Activated effector memory CD4-positive, alpha-beta T cell treated with anti-CD3 and anti-CD28 coated beads, Interleukin-2, amount 50 U/mL, for 16 hours (primary cell): ENCODE measurements at places on chromosomes 13 and 19.

DNA sequence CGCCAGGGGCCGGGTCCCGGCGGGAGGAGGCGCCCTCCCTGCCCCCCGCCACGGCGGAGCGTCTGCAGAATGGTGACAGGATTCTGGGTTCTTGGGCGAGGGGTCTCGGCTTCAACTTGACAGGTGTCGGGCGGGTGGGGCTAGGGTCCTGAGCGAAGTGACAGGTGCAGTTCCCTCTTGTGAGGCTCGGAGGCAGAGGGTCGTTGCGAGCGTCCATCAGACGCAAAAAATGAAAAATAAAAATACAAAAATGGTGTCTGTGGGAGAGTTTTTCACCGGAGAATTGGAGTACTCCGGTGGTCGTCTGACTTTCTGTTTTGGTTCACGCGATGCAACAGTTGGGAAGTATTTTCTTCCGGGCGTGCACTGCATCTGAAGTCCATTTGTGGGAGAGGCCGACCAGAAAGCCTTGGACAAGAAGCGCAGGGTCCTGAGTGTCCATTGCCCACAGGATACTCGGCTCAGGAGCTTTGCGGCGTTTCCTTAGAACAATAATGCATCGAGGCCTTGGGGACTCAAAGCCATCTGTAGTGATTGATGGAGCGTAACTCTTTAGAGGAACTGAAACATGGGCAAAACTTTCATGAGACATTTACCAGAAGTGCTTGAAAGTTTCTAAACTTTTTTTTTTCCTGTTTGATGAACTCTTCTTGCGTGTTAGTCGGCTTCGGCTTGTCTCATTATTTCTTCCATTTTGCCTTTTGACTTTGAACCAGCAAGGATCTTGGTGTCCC is 759 bp downstream of the RB1 start:
- peak; percentile 72 for DNase-seq

- no peak for DNase-seq
These were observed 4.7 kb upstream of the CCDC169 start for GRCh38 chr13:36302289-36302688.

- DNase-seq: no peak
These were observed 418.9 kb downstream of the ZNF536 start for GRCh38 chr19:30791088-30791487.

- DNase-seq: no peak
These were observed 72.4 kb downstream of the STK24 start for GRCh38 chr13:98504371-98504963.

GRCh38 chr13:90798381-90798780 is 549.1 kb upstream of the MIR17HG start:
- DNase-seq: no peak

GRCh38 chr13:87975035-87975434 is 303.9 kb downstream of the SLITRK5 start:
- DNase-seq: no peak

DNA sequence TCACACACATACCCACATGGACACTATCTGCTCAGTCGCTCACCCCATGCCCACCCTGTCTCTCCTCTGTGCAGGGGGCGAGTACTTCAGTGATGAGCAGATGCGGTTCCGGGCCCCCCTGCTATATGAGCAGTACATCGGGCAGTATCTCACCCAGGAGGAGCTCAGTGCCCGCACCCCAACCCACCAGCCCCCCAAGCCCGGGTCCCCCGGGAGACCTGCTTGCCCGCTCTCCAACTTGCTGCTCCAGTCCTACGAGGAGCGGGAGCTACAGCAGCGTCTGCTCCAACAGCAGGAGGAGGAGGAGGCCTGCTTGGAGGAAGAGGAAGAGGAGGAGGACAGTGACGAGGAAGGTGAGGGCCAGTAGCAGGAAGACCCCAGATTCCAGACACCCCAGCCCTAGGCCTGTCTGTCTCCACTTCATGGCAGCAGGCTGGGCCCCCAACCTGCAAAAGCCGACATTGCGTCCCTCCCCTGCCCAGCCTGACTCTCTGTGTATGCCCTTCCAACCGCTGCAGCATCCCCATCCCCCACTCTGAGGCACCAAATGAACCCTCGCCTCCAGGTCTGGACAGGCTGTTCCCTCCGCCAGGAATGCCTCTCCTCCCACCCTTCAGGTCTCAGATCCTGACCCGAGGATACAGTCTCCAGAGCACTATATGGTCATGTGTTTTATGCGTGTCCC is 9.7 kb downstream of the CCDC97 start:
- DNase-seq: no peak

DNA sequence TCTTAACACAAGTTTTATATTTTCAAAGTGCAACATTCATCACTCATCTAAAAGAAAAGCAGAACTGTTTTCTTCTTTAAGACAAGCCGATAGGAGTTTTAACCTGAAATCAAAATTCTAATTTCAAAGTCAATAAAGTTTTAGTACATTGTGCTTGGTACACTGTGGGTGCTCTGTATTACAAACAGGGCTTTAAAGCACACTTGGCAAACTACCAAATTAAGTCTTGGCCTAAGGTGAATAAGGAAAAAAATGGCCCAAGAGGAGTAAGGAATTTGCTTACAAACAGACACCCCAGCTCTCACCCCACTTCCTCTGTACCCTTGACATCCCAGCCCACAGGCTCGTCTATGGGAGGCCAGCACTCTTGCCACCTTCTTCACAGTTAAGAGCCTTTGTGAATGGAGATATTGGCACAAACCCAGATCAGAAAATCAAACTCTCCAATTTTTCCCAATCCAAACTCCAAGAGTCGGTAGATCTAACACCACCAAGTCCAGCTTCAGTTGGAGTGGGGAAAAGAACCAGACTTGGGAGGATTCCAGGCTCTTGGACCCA is 66.0 kb downstream of the ABCC4 start:
- DNase-seq: no peak

DNA sequence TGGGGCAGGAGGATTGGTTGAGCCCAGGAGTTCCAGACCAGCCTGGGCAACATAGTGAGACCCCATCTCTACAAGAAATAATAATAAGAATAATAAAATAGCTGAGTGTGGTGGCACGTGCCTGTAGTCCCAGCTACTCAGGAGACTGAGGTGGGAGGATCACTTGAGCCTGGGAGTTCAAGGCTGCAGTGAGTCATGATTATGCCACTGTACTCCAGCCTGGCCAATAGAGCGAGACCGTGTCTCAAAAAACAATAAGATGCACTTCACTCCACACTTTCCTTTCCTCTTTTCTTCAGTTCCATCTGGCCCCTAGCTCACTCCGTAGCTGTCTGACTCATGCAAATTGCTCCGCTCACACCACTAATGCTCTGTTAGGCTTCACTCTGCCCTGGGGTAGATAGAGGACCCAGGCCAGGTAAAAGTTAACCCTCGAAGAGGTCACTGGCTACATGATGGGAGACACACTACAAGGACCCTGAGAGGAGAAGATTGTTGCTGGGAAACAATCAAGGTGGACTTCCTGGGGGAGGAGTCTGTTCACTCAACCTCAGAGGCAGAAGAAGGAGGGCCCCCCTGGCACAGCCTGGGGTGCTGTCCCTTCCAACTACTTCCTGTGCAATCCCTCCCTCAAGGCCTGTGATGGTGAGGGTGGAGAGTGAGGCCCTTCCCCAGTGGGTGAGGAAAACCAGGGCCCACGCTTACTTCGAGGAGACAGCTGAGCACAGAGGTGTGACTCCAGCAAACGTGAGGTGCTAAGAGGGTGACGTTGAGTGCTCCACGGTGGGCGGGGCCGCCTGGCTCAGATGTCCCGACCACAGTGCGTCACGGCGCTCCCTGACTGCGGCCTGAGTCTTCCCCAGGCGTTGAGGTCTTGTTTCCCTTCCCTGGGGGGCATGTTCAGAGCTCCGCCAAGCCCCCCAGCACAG is 8.8 kb upstream of the TNFSF9 start:
- DNase-seq: peak; percentile 86

- DNase-seq: no peak
These were observed 2.6 kb downstream of the FGF9 start for GRCh38 chr13:21673539-21673788.

- DNase-seq: no peak
These were observed 3.0 kb downstream of the CD209 start for GRCh38 chr19:7744199-7744786.

GRCh38 chr13:97226788-97227627 is 4.9 kb downstream of the MBNL2 start:
- DNase-seq: peak; percentile 80

GRCh38 chr19:51271067-51271466 is 20.2 kb downstream of the SIGLECL1 start:
- DNase-seq: no peak

GRCh38 chr13:73390100-73390499 is 331.3 kb downstream of the KLF5 start:
- no peak for DNase-seq

GRCh38 chr13:31980830-31981229 is 50.7 kb upstream of the FRY start:
- no peak for DNase-seq

DNA sequence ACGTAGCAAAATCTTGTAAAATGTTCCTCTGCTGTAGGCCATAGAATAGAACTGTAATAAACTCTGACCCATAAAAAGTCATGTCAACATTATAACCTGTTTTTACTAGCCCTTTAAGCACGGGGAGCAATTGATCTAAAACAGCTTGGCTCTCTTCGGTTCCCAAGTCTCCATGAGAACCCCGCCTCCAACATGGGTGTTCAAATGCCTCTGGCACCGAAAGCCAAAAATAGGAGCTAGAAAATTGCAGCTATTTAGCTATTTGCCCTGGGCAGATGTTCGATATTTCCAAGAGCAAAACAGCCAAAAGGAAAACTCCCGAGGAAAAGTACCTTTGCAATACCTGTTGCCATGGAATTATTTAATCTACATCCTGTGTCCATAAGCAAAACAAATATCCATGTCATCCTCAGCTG is 563.1 kb downstream of the EFNB2 start:
- DNase-seq: no peak

DNA sequence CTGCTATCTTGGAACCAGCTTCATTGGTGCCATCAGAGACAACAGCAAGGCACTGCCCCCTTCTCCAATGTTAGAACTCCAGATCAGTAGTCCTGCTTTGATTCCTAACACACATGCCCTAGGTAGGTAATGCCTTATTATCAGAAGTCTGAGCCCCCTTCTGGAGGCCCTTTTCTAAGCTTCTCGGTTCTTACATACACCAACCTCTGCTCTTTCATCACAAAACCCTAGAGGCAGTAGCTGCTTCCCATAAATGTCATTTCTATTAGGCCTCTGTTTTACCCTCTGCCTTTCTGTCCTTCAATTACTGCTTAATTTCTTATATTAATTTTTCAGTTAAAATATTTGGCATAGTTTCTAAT is 65.3 kb upstream of the KLHL1 start:
- no peak for DNase-seq
